ENCODE measurements at places on chromosomes 2 and 18. TPM values are rescaled to one million over a fixed set of nuclear protein-coding genes. Genes with fewer than 3 reads are reported as not detected.

GRCh38 chr2:67625690-67626475 is 228.8 kb downstream of the ETAA1 start:
- H3K4me3 ChIP-seq: no peak overlapping the region
- DNase-seq: no peak
- no peak overlapping the region for H3K27ac ChIP-seq
- H3K27me3 ChIP-seq: peaks cover 29% of the 10 kb centered on the region
- no peaks in the 10 kb centered on the region for H3K36me3 ChIP-seq
- H3K4me1 ChIP-seq: no peaks in the 10 kb centered on the region

- no peak overlapping the region for H3K27ac ChIP-seq
- no peaks in the 10 kb centered on the region for H3K36me3 ChIP-seq
- no peak for DNase-seq
- peaks cover 5% of the 10 kb centered on the region for H3K4me1 ChIP-seq
Observed at GRCh38 chr2:37370666-37371065, 26.2 kb downstream of the QPCT start.

DNA sequence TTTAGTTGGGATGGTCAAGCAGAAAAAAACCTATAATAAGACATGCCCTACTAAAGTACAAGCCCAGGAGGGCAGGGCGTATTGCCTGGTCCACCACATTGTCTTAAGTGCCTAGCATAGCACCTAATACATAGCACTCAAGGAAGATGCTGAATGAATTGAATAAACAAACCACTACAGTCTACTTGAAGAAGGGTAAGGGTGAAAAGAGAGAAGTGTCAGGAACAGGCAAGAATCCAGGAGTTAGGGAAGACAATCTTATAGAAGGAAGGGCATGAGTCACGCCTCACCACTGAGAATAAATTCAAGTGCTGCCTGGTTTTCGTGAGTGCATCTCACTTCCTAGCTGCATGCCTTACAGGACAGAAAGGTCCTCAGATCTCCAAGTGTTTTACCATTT is 13.9 kb downstream of the SLC19A3 start:
- H3K27ac ChIP-seq: no peak overlapping the region
- H3K36me3 ChIP-seq: no peaks in the 10 kb centered on the region
- DNase-seq: no peak
- peaks cover 11% of the 10 kb centered on the region for H3K4me1 ChIP-seq

GRCh38 chr2:190912726-190913125 is 32.1 kb downstream of the GLS start:
- peaks cover 48% of the 10 kb centered on the region for H3K36me3 ChIP-seq
- no peak overlapping the region for H3K4me3 ChIP-seq
- no peaks in the 10 kb centered on the region for H3K27me3 ChIP-seq
- no peak for DNase-seq
- peak overlapping the region; percentile 63 for H3K27ac ChIP-seq

DNA sequence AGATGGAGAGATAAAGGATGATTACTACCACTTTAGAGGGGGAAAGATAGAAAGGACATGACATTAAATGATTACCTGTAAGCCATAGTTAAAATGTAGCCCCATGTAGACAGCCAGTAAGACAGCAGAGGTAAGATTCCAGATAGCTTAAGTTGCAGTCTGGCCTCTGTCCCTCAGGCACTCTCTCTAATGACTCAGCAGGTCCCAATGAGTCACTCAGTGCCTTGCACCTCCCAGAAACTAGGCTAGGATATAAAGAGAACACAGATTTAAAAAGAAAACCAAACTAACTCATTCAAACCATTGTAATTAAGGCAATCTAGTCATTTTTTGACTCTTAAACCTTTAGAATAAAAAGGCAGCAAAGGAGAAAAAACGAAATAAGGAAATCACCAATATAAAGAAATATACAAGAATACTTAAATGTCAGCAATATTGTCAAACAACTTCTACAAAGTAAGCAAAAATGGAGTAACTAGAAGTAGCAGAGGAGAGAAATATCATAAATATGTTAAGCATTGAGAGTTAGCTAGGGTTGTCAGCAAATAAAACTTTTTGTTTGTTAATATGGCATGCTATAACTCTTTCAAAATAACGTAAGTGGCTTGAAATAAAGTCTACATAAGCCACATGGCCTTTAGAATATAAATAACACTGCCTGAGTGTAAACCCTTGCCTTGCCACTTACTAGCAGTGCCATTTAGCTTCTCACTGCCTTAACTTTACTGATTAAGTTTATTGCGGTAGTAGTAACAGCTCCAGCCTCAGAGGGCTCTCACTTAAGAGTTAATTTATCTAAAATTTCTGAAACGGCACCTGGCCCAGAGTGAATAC is 48.5 kb downstream of the SOCS6 start:
- no peak overlapping the region for H3K4me3 ChIP-seq
- no peaks in the 10 kb centered on the region for H3K27me3 ChIP-seq
- peaks cover 20% of the 10 kb centered on the region for H3K36me3 ChIP-seq
- H3K27ac ChIP-seq: peak overlapping the region; percentile 77

- peaks cover 3% of the 10 kb centered on the region for H3K36me3 ChIP-seq
- H3K4me1 ChIP-seq: peaks cover 29% of the 10 kb centered on the region
- H3K4me3 ChIP-seq: no peak overlapping the region
Observed at GRCh38 chr2:73995810-73996209, 11.1 kb downstream of the TET3 start.

Gene PASK
- total RNA-seq: 10.2 TPM

Gene OBSL1
- 168 TPM for total RNA-seq

Gene PCARE
- not detected for total RNA-seq
